ENCODE measurements at places on chromosomes 4 and X.

GRCh38 chr4:152613351-152613750 is 66.4 kb downstream of the TMEM154 start:
- DNase-seq: no peak

- no peak for DNase-seq
These were observed 127.4 kb upstream of the RPL34 start for GRCh38 chr4:108492816-108493595.

DNA sequence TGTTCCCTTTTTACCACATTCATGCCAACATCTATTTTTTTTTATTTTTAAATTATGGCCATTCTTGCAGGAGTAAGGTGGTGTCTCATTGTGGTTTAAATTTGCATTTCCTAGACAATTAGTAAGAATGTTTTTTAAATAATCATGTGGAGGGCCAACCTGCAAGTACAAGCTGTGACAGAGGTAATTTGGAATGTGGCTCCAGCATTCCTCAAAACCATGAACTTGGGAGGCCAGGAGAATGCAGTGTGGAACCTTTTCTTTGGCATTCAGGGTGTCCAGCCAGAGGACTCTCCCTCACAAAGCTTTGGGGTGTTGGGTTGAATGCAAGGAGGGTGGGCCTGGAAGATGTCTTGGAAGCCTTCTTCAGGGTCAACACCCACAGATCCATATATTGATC is 7.3 kb upstream of the TMEM185A start:
- DNase-seq: no peak

DNA sequence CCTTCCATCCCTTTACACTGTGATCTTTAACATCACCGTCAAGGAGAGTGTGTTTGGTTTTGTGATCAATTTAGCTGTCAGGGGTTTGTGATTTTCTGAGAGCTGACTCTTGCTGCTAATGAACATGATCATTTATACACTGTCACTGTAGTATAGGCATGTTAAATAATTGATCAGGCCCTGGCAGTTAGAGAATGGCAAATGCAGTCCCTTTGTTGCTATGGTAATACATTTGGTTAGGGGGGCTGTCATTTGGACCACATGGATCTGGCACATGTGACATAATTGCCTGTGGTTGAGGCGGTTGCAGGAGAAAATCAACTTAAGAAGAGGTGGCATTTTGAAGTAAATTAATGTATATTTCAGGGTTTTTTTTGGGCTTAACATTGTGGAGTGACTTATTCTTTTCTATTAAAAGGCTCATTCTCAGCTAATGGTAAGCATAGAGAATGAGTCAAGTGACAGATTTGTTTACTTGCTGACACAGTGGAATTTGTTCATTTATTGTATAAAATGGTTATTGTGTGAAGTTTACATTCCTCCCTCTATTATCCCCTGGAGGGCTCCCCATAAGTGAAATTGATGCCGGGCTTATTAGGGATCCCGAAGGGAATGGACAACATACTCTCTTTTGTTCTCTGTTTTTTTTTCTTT is 114.0 kb downstream of the FHIP1A start:
- DNase-seq: no peak

GRCh38 chr4:146063143-146063542 is 112.4 kb upstream of the LSM6 start:
- no peak for DNase-seq

GRCh38 chr4:39699687-39700409 is 1.9 kb downstream of the UBE2K start:
- DNase-seq: no peak

- no peak for DNase-seq
These were observed 7.3 kb upstream of the CUL4B start for GRCh38 chrX:120568035-120568434.

GRCh38 chr4:87011340-87012034 is 76.7 kb downstream of the AFF1 start:
- DNase-seq: no peak

- no peak for DNase-seq
These were observed 89.3 kb upstream of the KLF3 start for GRCh38 chr4:38574559-38575333.

DNA sequence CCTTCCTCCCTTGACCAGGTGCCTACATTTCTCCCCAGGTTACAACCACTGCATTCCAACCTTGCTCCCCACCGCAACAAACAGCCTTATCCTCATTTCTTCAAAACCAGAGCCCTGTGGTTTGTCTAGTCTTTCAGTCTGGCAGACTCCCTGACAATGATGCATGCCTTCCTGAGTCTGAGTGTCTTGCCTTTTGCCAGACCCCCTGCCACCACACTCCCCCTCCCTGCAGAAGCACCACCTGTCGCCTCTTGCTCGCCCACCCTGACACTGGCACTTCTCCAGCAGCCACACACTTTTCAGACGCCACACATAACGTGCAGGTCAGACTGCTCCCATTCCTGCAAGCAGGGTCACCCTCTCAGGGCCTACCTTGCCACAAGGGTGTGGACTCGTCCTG is 349.2 kb upstream of the NOCT start:
- DNase-seq: no peak

- DNase-seq: no peak
These were observed 274.1 kb upstream of the GK2 start for GRCh38 chr4:79682161-79682560.

DNA sequence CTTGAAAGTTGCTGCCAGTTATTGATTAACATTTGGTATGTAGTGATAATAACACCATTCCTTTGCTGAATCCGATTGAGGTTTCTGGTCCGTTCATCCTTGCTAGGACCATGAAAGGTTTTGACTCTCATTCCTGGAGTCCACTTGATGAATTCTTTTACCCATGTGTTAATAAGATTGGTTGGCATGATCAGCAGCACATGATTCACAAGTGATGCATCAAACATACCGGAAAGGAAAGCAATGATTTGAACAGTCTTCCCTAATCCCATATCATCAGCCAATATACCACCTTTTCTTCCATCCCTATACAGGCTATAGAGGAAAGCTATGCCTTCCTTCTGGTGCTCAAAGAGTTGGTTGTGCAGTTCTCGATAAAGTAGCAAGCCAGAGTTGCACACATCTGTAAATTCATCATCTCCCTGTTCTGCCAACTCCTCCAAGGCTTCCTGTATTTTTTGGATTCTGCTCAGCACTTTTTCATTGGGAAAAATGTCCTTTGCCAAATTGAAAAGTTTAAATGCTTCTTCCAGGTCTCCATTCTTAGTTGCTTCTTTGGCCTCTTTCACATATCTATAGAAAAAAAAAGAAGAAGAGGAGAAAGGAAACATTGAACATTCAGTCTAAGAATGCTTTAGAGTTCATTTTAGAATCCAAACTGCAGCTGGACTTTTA is 26.7 kb downstream of the PIN4 start:
- no peak for DNase-seq

- DNase-seq: no peak
These were observed 42.4 kb upstream of the NOCT start for GRCh38 chr4:138972956-138973801.

- DNase-seq: no peak
These were observed 3.2 kb downstream of the MAPK10 start for GRCh38 chr4:86356425-86357210.

GRCh38 chrX:107226757-107227156 is 20.3 kb downstream of the DNAAF6 start:
- DNase-seq: no peak

DNA sequence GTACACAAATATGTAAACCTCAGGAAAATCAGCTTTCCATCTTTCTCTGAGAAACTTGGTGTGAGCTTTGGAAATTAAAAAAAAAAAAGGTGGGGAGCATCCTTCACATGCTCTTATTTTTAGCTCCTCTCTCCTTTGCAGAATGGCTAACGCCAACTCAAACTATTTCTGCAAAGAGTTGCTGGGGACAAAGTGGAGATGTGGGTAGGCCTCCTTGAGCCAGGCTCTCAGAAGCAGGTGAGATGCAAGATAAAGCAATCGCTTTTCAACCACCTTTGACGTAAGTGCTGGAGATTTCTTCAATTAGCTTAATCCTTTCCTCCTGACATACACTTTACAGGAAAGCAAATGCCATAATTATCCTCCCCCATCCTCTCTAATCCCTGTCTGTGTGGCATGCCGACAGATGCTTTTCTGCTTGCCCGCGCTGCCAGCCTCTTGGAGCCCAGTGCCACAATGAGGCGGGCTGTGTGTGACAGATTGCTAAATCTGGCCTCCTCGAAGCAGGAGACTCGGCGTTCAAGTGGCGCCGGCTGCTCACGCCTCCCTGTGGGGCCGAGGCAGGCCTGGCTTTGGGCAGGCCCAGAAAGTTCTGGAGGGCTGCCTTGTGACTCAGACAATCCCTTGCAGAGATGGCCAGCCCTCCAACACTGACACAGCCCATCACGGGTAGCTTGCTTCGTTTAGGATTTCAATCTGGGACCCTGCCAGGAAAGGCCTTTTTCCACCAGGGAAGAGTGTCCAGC is 64.9 kb upstream of the SOD3 start:
- DNase-seq: no peak

DNA sequence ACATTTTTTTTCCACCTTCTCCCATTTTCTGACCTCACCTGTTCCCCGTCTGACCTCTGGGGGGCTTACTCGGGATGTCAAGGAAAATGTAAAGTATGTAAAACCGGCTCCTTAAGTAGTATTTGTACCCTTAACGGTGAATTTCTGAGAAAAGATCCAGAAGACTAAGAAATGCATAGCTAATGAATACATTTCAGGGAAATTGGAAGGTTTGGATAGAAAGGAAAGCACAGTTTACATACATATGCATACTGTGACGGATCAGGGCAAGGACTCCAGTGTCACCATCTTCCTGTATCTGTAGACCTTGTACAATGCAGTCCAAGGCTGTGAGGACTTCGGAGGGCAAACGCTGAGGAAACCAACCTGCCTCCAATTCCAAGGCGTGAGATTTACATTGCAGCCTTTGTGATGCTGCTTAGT is 2185.9 kb upstream of the TENM3 start:
- peak; percentile 18 for DNase-seq

GRCh38 chrX:40086569-40087335 is 11.0 kb downstream of the BCOR start:
- DNase-seq: no peak
